Stimulated activated CD4-positive, alpha-beta T cell treated with anti-CD3 and anti-CD28 coated beads, Interleukin-12 subunit alpha, Interleukin-12 subunit beta, amount 100 ng/mL, for 4 hours (primary cell): ENCODE measurements at places on chromosomes 11 and 22.
A peak's percentile ranks its signal among the peaks of the same experiment; 100 is the strongest.

GRCh38 chr11:24046731-24047130, 450.1 kb upstream of the LUZP2 start:
- no peak for DNase-seq

- no peak for DNase-seq
Measured at GRCh38 chr22:18979957-18980356, 43.9 kb upstream of the PRODH start.

GRCh38 chr11:117256573-117256972, 24.1 kb downstream of the RNF214 start:
- no peak for DNase-seq

DNA sequence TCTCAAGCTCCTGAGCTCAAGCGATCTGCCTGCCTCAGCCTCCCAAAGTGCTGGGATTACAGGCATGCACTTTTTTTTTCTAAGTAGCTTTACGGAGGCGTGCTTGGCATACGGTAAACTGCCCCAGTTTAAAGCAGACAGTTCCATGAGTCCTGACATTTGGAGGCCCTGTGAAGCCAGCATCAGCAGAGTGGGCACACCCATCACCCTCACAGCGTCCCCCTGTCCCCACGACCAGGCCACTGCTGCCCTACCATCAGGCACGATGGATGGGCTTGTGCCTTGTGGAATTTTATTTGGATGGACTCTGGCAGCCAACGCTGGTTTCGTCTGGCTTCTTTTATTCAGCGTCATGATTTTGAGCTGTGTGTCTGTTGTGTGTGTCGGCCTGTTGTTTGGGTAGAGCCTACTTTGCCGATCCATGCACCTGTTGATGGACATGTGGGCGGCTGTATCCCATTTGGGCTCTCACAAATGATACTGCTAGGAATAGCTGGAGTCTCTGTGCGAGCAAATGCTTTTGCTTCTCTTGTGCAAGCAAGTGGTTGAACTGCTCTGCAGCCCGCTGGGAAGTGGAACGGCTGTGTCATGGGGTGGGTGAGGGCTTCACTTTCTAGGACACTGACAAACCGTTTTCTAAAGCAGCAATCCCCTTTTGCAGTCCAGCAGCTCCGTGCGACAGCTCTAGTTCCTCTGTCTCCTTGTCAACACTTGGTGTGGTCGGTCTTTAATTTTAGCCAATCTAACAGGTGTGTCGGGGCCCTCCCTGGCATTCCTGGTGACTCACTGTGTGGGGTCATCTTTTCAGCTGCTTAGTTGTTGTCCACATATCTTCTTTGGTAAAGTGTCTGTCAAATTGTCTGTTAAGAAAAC, 23.8 kb downstream of the KCNQ1 start:
- no peak for DNase-seq

DNA sequence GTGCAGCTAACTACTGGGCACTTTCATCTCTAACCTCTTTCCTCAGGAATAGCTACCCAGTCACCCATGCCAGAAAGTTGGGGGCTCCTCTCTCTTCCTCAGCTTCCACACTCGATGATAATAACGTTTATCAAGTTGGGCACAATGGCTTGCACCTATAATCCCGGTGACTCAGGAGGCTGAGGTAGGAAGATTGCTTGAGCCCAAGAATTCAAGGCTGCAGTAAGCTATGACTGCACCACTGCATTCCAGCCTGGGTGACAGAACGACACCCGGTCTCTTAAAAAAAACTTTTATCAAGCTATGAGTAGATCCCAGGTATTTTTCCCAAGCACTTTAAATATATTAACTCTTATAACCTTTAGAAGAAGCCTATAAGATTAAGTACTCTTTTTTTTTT, 2.0 kb downstream of the SF3A1 start:
- no peak for DNase-seq

DNA sequence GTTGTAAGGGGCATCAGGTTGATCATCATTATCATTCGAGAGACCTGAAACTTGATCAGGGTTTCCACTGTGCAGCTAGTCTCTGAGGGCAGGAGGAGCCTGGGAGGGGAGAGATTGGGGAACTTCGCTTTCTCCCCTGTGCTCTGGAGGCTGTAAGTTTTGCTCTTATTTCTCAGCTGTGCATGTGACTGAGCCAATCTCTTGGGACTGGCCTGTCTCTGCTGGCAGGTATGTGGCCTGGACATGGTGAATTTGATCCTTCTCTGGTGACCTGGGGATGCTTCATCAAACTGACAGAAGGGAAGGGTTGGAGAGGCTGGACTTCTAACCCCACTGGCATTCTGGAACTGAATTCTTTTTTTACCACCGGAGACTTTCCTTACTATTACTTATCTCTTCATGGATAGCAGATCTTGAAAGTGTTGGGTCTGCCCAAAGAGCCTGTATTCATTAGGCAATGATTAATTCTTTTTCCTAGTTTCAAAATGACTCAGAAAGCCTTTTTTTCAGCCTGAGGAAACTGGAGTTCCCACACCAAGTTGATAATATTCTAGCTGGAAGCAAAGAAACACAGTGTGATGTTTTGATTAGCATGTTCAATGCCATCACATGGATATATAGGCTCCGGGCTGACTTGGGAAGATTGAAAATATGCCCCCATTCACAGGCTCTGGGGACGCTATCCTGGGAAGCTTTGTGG, 36.5 kb downstream of the TSPAN18 start:
- no peak for DNase-seq

GRCh38 chr11:26896719-26897118, 97.2 kb upstream of the FIBIN start:
- DNase-seq, result no peak

- no peak for DNase-seq
Measured at GRCh38 chr11:134471087-134471715, 59.2 kb upstream of the B3GAT1 start.

DNA sequence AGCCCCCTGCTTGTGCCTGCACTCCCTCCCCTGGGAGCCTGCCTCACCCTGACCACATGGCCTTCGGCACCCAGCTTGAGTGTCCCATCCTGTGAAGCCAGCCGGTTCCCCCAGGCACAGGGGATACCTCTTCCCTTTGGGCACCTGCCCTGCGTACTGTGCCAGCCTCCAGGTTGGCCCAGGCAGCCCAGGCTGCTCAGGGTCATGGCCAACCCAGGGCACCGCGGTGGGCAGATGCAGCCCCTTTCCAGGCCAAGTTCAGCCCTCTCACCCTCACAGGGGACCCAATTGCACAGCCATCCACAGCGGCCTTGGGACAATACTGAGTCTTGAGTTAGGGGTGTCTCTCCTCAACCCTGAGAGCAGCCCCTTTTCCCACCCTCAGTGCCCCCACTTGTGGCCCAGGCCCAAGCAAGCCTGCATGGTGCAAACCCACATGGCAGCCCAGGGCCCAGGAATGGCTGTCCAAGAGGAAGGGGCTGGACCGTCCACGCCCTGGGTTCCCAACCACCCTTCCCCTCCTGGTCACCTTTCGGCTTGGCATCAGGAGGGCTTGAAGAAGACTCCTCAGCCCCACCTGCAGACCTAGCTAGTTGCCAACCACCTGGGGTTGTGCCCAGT, 87.7 kb downstream of the CDKN1C start:
- DNase-seq, result no peak

GRCh38 chr11:132238331-132238866, 868.0 kb downstream of the NTM start:
- DNase-seq, result no peak

GRCh38 chr11:129828301-129828836, 12.7 kb downstream of the TMEM45B start:
- no peak for DNase-seq

- DNase-seq, result peak; percentile 49
Measured at GRCh38 chr11:69915501-69916250, 96.5 kb upstream of the FGF3 start.

DNA sequence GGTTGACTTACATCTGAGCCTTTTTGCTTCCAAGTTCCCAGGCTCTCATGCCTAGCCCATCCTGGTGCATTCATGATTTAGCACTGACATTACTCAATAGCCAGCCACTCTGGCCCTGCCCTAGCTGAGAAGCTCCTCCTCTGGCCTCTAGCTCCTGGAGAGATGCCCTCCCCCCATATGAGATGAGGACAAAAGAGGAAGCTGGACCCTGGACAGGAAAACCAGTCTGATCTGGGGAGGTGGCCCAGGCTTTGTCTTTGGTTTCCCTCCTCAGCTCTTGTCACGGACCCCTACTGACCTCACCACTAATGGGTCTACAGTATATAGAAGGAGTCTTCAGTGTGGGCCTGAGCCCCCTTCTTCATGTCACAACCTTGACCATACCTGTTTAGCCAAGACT, 3.0 kb downstream of the RHOG start:
- no peak for DNase-seq

GRCh38 chr11:130389335-130389935, 39.0 kb downstream of the ADAMTS8 start:
- no peak for DNase-seq

DNA sequence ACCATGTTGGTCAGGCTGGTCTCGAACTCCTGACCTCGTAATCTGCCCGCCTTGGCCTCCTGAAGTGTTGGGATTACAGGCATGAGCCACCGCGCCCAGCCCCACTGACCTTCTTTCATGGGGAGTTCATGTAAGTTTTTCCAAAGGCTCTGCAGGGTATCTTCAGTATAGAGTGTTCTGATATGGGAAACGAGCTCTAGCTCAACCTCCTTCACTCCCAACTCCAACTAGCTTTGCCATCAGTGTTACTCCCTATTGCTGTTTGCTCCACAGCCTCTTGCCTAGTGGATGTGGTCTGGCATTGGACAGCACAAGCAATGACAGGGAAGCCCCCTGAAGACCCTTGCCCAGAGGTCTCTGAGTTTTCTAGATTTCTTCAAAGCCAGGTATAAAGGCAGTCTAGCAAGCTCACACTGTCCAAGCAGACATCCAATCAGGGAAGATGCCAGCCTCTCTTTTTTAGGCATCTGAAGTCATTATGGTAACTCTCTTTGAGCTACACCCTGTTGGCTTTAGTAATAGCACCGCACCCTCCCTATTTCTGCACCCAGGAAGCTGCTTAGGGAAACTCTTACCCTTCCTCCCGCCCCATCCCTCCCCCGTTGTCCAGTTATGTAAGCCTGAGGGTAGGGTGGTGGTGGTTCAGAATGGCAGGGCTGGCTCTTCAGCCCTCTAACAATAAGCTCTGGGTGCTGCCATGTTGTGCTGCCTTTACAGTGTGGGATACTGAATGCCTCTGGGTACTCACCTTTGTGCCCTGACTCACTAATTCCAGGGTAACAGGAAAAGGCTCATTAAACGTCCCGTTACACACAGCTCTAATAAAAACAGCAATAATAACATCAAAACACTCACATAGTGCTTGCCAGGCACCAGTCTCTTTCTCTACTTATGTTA, 41.4 kb upstream of the CLDN5 start:
- DNase-seq, result no peak

DNA sequence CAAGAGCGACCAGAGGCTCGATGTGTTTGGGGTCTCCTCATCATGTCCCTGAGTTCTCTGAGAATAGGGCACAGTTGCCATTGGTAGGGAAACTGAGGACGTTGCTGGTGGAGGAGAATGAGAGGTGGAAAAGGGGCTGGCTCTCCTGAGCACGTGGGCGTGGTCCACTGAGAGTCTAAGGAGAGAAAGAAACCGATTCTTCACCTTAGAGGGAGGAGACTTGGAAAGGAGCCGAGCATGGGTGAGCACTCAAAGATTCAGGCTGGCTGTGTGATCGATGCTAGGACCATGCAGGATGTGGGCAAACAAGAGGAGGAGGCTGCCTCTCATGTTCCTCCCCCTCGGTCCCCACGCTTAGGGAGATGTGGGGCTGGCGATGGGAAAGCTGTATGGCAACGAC, 19.8 kb upstream of the TLCD5 start:
- DNase-seq, result no peak

DNA sequence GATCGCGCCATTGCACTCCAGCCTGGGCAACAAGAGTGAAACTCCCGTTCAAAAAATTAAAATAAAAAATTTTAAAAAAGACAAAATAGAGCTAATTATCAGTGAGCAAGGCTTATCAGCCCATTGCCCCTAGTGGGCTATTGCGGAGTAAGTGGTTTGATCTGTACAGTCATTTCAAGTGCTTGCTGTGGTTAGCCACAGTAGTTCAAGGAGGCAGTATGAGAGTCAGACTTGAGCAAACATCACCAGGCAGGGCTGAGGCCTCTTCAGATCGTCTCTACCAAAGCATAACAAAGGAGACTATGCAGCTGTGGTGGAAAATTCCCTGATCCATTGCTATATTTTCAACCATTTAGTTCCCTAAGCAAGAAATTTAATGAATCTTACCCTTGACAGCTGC, 4.3 kb upstream of the SBF2 start:
- no peak for DNase-seq

- DNase-seq, result no peak
Measured at GRCh38 chr11:108302121-108302785, 79.4 kb downstream of the ATM start.

GRCh38 chr11:59544869-59545178, 33.5 kb downstream of the OR4D9 start:
- DNase-seq, result no peak

DNA sequence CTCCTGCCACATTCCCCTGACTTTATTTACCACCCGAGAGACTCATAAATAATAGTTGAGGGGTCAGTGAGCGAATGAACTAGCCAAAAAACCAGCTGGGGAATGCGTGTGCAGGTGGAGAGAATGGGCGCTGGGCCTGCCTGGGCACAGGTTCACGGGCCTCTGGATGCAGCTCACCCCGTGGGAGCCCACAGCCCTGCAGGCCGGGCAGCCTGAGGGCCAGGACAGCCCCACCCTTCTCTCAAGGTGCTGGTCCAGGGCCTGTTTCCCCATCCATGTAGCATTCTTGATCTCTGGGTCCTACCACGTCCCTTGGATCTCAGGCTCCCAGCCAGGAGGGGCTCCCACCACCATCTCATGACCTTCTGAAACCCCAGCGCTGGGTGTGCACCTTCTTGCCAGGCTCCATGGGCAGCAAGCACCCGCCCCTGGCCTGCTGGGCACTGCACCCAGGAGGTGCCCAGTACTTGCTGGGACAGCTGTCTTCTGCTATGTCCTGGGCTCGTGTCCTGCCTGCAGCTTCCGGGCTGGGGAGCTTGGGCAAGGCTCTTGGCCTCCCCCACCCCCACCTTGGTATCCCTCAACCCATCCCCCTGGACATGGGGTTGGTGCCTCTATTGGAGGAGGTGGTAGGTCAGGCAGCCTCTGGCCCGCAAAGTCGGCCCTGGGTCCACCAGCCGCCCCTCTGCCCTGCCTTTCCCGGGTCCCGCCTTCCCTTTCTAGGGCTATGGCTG, 43.1 kb upstream of the CCDC188 start:
- DNase-seq, result no peak

DNA sequence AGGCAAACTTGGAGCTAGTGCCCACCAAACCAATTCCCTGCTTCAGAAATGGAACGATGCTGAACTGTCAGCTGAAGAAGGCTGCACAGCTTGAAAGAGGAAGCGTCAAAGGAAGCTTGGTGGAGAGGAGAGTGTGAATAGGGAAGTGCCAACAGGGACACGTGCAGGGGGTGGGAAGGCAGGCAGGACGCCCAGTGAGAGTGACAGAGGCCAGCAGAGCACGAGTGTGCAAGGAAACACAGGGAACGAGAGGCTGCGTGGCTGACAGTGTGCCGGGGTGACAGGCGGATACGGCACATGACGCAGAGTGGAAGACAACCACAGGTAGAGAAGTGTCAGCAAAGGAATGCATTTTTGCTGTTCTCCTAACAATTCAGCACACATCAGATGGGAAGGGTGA, 196.4 kb downstream of the LARGE1 start:
- no peak for DNase-seq

GRCh38 chr22:22770280-22770871, 117.2 kb upstream of the IGLL5 start:
- peak; percentile 42 for DNase-seq

GRCh38 chr22:35426801-35427140, 26.8 kb downstream of the MCM5 start:
- DNase-seq, result no peak

GRCh38 chr11:81224396-81224795, 1509.3 kb downstream of the FAM181B start:
- DNase-seq, result no peak

GRCh38 chr11:95067039-95067840, 521 bp downstream of the SRSF8 start:
- DNase-seq, result peak; percentile 69
